Epithelial cell of prostate (primary cell): ENCODE measurements at places on chromosomes 16 and 17.

- DNase-seq = peak; percentile 34
Observed at GRCh38 chr16:52283018-52283417, 263.9 kb downstream of the TOX3 start.

- no peak for DNase-seq
Observed at GRCh38 chr17:35795007-35795870, at the start of gene MMP28. Gene MMP28, minus strand, starts transcription at chr17:35795641. Its CDS starts 264 bp downstream, at chr17:35795377.

GRCh38 chr16:78134944-78135619 is 35.6 kb downstream of the WWOX start:
- no peak for DNase-seq

GRCh38 chr17:6072157-6072556 is 2.0 kb downstream of the WSCD1 start:
- no peak for DNase-seq

GRCh38 chr16:84724606-84725309 is 25.0 kb downstream of the USP10 start:
- DNase-seq = no peak

- DNase-seq = no peak
Observed at GRCh38 chr17:49447628-49448302, 33.1 kb upstream of the PHB1 start.

- DNase-seq = no peak
Observed at GRCh38 chr16:7746941-7747340, 414.3 kb downstream of the RBFOX1 start.

DNA sequence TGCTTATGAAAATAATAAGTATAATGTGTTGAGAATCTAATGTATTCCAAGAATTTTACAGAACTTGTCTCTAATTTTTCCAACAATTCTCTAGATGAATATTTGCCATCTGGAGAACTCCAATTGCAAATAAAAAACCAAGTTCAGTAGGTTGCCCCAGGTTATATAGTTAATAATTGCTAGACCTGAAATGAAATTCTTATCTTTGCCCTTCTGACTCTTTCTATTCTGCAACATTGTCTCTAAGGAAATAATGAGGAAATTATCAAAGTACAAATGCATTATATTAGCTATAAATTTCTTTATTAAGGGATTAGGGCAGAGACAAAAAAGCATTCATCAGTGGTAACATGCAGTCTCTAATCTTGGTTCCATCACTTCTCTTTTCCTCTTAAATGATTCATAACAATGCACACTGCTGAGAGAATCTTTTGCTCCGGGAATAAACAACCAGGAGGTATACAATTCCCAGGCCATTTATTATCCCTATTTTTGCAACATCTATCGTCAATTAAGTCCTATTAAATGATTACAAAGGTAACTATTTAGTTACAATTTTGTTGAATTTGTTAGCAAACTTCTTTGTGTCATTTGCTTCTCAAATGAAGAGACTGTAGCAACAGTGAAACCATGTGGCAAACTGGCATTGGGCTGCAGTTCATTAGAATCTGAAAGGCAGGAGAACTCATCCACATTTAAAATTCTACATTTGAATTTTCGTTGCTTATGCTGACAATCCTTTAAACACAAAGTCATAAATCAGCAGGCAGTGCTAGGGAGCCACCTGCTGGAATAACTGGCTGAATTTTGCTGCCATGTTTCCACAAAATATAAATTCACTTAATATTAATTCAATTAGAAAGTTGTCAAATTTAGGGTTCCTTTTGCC is 349.6 kb downstream of the KIF2B start:
- DNase-seq = no peak

DNA sequence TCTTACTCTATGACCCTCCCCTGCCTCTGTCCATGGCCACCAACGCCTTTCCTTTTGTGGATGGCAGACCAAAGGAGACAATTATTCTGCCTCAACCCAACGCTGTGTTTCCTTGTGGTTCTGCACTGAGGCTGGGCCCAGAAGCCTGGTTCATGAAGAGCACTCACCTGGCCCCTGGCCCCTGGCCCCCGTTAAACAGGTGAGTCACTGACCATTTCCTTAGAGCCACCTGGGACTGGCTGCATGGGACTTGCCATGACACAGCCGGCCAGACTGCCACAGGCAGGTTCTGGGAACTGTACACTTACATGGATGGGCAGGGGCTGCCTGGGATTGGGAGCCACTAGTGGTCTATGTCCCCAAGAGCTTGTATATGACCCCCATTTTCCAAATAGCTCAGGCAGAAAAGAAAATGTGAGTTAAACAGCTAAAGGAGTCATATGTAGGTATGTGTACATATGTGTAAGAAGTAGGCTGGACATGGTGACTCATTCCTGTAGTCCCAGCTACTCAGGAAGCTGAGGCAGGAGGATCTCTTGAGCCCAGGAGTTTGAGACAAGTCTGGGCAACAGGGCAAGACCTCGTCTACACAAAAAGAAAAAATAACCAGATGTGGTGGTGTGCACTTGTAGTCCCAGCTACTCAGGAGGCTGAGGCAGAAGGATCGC is 181.9 kb upstream of the CACNG5 start:
- peak; percentile 76 for DNase-seq

- no peak for DNase-seq
Observed at GRCh38 chr17:304461-304860, 48.1 kb downstream of the RPH3AL start.

GRCh38 chr17:17146786-17147406 is 59.2 kb downstream of the PLD6 start:
- no peak for DNase-seq

DNA sequence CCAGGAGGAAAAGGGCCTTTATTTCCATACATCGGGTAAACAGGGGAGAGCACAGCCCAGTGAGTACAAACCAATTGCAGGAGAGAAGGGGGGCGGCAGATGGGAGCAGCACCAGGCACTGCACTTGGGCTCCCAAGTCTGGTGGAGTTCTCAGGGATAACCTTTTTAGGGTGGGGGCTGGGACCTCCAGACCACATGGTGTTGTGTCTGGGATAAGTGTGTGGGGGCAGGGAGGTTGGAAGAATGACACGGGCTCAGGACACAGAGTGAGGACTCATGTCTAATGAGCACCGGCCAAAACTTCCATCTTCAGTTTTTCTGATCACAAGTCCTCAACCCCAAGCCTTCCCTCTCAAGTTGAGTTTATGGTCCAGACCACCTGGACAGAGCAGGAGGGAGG is 30.6 kb downstream of the PIPOX start:
- no peak for DNase-seq

DNA sequence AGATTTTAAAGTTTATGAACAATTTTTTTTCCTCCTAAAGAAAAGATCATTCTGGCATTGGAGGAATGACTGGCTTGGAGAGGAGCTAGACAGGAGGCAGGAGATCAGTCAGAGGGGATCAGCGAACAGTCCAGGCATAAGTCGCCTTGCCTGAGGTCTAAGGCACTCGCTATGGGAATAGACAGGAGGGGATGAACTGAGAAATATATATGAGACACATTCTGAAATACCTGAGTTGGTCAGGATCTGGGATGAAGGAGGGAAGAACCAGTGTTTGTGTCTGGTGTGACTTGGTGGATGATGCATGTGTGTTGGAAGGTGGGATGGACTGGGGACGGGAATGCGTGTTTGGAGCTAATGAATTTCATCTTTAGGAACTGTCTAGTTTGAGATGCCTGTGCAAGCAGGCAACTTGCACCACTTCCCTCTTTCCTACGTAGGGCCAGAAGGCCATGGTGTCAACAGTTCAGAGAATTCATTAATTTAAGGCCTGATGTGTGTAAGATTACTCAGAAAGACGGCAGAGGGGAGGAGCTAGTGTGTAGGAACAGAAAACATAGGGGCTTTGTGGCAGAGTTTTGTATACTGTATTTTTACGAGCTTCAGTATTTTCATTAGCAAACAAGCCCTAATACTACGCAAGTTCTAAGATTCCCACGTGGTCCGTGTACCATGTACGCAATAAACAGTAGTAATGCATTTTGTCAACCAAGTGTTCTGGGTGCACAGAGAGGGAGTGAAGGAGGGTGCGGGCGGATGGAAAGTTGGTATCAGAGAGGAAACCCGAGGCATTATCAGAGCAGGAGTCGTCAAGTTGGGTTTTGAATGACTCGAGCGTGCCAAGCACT is 825 bp downstream of the HEATR6 start:
- no peak for DNase-seq

DNA sequence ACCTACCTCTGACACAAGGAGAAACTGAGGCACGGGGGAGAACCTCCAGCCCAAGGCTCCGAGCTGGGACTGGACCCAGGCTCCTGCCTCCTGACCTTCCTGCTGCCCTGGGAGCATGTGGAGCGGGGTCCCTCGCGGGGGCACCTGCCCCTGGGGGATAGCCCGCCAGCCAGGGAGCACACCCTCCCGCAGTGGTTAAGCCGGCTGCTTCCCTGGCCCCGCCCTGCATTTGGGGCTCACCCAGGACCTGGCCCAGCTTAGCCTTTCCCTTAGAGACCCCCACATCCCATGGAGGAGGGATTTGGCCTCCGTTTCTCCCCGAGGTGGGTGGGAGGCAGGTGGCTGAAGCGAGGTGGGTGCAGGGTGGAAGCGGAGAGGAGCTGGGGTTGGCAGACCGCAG is 1.8 kb upstream of the CDH15 start:
- DNase-seq = no peak

- no peak for DNase-seq
Observed at GRCh38 chr17:1627182-1627981, 1.3 kb downstream of the SLC43A2 start.

DNA sequence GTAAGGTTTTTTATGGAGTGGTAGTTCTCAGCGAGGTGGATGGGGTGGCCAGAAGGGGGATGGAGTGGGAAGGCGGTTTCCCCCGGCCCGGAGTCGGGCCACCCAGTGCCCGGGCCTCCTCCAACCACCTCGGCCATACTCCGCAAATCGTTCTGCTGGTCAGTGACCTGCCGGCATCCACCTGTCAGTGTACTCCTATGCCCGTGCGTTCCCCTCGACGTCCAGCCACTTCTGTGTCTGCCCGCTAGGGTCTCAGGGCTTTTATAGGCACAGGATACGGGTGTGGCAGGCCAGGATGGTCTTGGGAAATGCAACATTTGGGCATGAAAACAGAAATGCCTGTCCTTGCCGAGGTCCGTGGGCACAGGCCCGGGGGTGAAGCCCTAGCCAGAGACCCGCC is 19.3 kb upstream of the ASGR2 start:
- DNase-seq = no peak

GRCh38 chr17:44014133-44014436 is 678 bp downstream of the TMEM101 start:
- no peak for DNase-seq

DNA sequence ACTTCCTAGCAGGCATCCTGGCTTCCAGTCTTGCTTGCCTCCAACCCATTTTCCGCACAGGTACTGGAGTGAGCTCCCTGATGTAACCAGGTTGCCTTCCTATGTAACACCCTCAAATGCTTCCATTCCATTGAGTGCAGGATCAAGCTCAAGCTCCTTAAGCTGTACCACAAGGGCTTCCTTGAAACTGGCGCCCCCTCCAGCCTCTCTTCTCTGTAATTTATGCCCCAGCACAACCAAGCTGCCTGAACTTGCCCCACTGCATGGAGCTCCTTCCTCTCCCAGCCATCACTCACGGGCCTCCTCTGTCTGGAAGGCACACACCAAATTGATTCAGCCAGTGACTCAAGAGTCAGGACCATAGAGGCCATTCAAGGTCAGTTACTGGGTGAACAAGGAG is 234.8 kb upstream of the RPL38 start:
- DNase-seq = no peak
